Colonic mucosa (tissue), 4 donors: ENCODE measurements at places on chromosomes 2 and 18.

DNA sequence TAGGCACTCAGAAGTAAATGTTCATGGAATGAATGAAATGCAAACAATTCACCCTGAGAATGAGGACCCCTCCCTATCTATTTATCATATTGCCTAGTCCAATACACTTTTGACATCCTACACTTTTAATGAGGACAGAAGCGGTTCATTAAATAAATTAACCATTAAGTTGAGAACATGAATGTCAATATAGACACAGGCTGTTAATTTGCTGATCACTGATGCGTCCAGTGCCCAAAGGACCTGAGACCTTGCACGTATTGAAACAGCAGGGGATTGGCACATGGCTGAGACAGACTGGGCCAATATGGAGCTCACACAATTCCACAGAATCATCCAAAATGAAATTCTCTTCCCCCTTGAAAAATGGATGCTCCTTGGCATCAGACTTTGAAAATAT lies 430.0 kb downstream of the SLC4A3 start:
- no peak for DNase-seq

DNA sequence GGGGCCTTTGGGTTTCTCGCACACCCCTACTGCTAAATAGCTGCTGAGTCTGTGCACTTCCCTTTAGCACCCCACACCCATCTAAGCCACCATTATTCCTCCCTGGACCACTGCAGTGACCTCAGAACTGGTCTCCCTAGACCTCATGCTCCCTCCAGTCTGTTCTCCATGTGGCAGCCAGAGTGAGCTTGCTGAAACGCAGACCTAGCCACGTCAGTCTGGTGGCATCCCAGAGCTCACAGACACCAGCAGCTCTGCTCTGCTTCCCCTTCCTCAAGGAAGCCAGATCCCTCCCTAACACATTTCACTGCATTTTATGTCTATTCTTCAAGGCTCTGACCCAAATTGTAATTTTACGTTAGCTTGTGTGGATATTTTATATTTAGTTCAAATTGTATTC lies 144.4 kb downstream of the DYSF start:
- DNase-seq: no peak

GRCh38 chr18:56257205-56257604 lies 381.2 kb downstream of the TXNL1 start:
- no peak for DNase-seq

- no peak for DNase-seq
These were observed 23.2 kb downstream of the MEMO1 start for GRCh38 chr2:31987454-31988220.

DNA sequence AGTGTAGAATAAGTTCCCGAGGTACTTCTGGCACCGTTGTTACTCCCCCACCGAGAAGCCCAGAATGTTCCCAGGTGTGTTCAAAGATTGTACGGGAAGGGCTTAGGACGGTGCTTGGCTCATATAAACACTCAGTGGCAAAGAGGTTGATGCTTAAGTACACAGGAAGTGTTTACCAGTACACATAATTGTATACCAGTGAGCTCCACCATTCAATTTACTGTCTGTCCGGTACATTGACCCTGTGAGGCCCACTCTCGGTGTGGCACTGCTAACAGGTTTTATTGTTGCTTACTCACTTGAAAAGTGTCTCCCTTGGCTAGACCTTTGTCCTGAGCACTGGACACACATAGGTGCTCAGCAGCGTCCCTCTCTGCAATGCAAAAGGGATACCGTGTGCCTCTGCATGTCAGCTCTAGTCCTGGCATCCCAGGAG lies 191.0 kb downstream of the NEDD4L start:
- DNase-seq: peak; percentile 68

GRCh38 chr18:31876707-31877106 lies 66.2 kb downstream of the TRAPPC8 start:
- DNase-seq: no peak

- no peak for DNase-seq
These were observed 300.7 kb upstream of the DLGAP1 start for GRCh38 chr18:4755848-4756247.

GRCh38 chr2:75100011-75100800 lies 99.1 kb downstream of the TACR1 start:
- no peak for DNase-seq
